ENCODE measurements at places on chromosomes 13 and 19.
A peak's percentile ranks its signal among the peaks of the same experiment; 100 is the strongest.

- no peak for DNase-seq
These were observed 34.6 kb downstream of the NHLRC3 start for GRCh38 chr13:39072842-39073241.

- no peak for DNase-seq
These were observed 73.0 kb downstream of the DHRS12 start for GRCh38 chr13:51730927-51731326.

DNA sequence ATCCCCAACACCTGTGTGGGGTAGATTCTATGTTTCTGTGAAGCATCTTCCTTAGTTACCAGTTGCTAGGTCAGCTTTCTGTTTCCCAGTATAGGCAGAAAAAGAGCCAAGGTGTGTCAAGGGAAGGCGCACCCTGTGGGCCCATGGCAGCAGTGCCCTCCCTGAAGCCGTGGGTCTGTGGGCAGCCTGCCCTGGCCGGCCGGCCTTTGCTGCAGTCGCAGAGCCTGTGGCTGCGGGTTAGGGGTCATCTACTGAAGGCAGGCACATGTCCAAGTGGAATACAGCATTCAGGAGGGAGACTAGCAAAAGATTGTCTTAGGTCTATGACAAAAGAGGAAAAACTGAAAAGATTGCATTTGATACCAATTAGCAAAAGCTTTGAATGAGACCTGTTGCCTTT is 214.0 kb downstream of the IRS2 start:
- DNase-seq = no peak

DNA sequence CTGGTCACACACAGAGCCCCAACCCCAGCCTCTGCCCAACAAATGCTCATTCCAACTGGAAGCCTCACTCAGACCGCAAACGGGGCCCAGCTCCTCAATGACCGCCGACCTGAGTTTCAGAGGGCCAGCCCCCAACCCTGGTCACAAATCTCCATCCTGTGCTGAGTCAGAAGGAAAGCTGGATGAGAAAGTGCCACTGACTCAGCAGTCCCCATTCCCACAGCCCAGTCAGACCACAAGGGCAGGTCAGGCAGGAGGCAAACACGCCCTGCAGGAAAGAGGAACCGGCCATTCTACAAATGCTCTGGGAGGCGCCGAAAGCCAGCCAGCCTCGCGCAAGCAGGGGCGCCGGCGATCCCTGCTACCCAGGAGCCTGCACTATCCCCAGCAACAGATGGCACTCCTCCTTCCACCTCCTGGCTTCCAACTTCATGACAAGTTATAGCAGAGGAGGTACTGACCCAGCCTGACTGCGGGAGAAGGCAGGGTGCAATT is 14.1 kb upstream of the PRKD2 start:
- DNase-seq = no peak

DNA sequence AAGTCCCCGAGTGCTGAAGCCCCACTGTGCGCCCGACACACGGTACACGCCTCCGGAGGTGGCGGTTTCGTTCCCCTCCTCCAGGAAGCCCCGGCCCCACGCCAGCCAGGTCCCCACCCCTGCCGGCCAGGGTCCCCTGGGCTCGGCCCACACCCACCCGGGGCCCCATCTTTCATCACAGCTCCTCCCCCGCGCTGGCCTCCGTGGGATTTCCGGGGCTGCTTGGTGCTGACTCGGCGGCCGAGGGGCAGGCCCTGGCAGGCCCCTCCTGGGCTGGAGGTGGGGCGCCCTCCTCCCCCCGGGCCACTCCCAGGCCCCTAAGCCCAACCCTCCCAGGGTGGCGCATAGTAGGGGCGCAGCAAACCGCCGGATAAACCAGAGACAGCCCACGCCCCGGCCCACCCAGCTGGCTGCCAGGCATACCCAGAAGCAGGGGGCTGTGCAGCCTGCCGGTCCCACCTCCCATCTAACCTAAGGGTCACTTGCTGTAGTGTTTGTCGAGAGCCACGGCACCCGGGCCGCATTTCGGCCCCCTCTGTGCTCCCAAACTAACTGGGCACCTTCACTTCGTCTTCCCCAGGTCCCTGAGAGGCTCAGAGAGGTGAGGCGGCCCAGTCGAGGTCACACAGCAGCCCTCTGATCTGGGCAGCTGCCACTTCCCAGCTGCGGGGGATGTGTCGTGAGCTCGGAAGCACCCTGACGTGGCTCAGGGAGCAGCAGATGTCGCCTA is 6.6 kb downstream of the ZBTB7A start:
- DNase-seq = peak; percentile 56

DNA sequence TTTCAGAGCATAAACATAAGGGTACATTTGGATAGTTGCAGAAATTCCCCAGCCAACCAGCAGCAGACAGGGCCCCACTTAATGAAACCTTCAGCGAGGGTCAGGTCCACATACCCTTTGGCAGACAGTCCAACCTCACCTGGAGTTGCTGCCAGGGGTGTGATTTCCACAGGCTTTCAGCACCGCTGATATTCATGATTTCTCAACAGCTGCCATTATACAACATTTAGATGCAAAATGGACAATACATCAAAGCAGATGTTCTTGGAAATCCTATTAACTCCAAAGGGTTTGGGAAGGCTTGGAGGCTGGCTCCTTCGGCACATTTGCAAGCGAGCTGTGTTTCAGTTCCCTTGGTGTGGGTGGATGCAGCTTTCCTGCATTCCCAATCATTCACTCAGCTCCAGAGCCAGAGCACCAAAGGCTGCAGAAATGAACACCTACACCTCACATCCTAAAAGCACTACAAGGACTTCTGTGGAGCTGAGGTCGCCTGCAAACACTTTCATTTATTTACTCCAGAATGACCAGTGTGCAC is 147.2 kb upstream of the VSTM2B start:
- DNase-seq = no peak

DNA sequence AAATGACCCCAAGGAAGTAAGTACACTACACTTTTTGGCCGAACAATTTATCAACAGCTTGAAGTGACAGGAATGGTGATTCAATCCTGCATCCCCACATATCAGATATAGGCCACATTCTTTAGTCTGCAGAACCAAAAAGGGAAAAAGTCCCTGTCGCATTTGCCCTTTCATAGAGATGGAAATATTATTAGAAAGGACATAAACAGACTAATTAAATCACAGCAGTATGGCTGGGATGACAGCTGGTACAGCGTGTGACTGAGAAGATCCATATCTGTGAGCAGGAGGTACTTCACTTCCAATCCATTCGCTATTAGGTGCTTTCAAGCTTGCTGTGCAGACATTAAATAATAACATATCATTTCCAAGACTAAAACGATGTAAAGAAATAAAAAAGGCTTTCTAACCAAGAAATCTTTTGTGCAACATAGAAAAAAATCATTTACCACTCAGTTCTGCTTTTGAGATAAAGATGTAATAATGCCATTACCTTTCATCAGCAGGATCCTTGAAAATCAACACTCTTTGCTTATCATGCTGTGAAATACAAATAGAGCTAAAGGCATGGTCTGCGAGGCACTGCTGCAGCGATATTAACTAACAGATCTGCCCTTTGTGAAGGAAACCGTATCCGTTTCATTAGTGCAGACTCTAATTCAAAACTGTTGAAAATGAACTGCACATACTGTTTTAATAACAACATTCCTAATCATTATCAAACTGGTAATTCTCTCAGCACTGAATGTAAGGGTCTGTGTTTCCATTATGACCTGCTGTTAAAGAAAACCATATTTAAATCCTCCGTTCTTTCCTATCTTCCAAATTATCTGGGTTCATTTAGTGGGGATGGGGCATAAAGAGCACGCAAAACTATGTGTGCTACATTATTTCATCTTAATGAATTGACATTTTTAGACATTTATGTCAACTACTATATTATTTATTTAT is 245.6 kb downstream of the DACH1 start:
- DNase-seq = no peak

DNA sequence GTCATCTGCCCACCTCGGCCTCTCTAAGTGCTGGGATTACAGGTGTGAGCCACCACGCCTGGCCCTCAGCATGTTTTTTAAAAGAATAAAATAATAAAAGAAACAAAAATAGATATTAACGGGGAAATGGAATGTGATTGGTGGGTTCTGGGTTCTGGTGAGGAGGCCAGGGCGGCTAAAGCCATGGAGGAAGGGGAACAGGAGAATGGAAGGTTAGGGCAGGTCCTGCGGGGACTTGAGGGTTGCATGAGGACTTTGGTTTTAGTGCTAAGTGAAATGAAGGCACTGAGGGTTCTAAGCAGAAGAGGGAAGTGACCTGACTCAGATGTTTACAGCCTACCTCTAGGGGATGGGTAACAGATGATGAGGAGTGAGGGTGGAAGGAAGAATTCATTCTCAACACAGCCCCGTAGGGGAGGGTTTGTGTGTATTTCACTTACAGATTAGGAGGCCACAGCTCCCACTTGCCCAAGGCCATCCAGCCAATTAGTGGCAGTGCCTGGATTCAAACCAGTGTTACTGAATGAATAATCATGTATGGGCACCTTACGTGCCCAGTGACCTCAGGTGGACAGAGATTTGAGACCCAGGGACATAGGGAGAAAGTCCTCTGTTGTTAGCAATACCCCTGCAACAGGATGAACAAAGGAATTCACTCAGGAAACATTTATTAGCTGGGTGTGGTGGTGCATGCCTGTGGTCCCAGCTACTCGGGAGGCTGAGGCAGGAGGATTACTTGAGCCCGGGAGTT is 6.7 kb upstream of the MRPL4 start:
- DNase-seq = no peak

DNA sequence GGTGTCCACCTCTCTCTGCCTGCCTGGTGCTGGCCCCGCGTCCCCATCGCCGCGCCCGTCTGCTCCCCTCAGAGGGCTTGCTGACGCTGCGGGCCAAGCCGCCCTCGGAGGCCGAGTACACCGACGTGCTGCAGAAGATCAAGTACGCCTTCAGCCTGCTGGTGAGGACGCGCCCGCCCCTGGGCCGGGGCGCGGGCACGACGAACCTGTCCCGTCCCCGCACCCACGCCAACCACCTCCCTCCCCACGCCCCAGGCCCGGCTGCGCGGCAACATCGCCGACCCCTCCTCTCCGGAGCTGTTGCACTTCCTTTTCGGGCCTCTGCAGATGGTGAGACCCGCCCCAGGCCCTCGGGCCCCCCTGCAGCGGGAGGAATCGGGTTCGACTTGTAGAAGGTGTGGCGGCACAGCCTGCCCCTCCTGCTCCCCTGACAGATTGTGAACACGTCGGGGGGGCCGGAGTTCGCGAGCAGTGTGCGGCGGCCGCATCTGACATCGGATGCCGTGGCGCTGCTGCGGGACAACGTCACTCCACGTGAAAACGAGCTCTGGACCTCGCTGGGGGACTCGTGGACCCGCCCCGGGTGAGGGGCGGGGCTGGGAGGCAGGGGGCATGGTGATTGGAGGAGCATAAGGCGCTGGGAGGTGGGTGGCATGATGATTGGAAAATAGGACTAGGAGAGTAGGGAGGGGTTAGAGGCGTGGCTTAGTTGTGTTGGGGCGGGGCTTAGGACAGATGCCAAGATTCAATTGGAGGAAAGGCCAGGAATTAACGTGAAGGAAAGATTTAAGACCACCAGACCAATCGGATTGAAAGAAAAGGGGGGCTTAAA is 6.6 kb downstream of the EPS8L1 start:
- DNase-seq = peak; percentile 24

DNA sequence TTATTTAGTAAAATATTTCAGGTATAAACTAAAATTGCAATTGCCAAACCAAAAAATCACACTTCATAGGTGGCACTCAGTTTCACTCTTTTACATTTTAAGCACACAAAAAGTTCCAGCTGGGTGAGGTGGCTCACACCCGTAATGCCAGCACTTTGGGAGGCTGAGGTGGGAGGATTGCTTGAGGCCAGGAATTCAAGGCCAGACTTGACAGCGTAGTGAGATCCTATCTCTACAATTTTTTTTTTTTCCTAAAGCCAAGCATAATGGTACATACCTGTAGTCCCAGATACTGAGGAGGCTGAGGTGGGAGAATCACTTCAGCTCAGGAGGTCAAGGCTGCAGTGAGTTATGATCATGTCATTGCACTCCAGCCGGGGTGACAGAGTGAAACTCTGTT is 20.6 kb upstream of the SLC46A3 start:
- no peak for DNase-seq

GRCh38 chr19:3494051-3494450 is 6.4 kb downstream of the DOHH start:
- no peak for DNase-seq

GRCh38 chr19:45153339-45154063 is 7.3 kb downstream of the NKPD1 start:
- DNase-seq = peak; percentile 5

- no peak for DNase-seq
These were observed 14.5 kb downstream of the PPFIA3 start for GRCh38 chr19:49133621-49134454.

DNA sequence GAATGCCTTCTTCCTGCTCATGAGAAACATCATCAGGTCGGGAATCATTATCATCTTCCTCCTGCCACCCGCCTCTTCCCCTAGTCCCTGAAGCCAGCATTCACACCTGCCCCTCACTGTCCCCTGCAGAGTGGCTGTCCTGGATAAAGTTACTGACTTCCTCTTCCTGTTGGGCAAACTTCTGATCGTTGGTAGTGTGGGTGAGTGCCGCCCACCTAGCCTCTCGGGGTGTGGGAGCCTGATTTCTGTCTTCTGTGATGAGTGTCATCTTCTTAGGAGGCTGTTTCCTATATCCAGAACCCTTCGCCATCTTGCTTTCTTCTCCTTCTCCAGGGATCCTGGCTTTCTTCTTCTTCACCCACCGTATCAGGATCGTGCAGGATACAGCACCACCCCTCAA is 12.5 kb downstream of the SLC44A2 start:
- DNase-seq = no peak

GRCh38 chr19:19749117-19749907 is 16.4 kb upstream of the ZNF14 start:
- DNase-seq = no peak

DNA sequence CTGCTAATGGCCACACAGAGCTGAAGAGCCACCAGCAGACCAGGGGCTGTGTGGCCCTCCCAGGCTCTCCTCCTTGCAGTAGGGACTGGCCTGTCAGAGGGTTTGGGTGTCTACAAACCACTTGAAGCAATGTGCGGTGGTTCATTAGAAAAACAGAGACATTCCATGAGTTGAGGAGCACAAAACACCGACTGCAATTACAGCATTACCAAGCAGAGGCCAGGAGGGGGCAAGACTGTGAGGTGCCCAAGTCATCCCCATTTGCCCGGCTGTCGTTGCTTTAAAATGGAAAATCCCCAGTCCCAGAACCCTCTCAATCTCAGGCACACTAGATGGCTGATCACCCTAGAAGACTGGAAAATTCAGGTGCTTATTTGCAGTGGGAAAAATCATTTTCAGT is 15.0 kb downstream of the TMTC4 start:
- no peak for DNase-seq

- no peak for DNase-seq
These were observed 1588.0 kb downstream of the SLITRK1 start for GRCh38 chr13:82294226-82294625.

DNA sequence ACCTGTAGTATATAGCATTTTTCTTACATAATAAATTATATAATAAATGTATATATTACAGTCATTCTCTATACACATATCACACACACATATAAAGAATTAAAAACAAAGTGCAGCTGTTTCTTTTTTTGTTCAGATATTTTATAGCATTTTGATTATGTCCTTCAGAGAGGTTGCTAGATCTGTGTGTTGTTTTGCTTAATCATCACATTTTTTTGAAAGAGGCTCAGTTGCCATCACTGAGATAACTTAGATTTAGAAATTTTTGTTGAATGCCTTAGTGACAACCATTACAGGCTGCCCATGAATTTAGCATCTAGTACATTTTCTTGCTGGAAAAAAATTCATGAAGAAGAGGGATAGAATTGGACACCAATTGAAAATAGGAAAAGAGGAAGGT is 545.2 kb upstream of the PCDH9 start:
- DNase-seq = no peak
